Activated naive CD4-positive, alpha-beta T cell (primary cell): ENCODE measurements at places on chromosomes 6 and 20.

- no peak for DNase-seq
These were observed 1025.0 kb upstream of the GJE1 start for GRCh38 chr6:141107591-141108160.

DNA sequence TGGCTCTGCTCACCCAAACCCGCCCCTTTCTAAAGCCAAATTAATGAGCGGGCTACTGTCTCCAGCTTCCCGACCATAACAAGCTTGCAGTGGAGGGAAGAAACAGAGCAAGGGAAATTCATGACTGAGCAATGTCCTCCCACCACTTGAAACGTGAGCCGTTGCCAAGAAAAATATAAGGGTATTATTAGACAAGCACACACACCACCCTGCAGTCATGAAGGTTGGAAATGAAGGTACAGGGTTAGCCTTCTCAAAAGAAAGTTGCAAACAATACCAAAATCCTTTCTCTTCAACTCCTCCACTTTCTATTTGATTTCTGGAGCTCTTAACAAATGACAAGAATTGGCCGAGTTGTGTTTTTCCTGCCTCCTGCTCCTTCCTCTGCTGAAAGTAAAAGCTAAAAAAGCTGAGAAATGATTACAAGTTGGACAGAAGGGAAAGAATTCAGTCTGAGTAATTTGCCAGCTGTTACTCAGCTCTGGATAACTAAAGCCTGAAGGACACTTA is 151.1 kb upstream of the B3GAT2 start:
- no peak for DNase-seq

DNA sequence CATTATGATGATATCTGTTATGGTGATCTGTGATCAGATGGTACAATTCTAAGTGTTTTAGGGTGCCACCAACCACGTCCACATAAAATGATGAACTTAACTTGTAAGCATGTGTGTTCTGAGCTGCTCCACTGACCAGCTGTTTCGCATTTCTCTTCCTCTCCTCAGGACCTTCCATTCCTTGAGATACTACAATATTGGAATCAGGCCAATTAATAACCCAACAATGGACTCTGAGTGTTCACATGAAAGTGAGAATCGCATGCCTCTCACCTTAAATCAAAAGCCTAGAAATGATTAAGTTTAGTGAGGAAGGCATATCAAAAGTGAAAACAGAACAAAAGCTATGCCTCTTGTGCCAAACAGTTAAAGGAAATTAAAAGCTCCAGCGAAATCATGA is 114.6 kb downstream of the MAN1A1 start:
- DNase-seq = no peak

DNA sequence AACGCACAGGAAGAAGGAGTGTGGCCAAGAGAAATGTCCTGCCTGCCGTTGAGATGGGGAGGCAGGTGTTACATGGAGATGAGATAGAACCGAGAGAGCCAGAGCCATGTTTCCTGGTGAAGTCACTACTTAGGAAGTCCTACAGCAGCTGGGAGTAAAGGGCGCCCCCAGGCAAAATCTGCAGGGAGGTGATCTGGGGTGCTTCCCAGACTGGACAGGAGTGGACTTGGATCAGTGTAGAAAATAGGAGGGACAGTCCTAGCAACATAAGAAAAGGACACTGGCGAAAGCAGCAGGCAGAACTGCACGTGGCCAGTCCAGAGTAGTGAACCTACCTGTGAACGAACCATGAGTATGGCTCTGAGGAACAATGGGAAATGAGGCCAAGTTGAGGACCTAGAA is 85.3 kb downstream of the CD164 start:
- no peak for DNase-seq

DNA sequence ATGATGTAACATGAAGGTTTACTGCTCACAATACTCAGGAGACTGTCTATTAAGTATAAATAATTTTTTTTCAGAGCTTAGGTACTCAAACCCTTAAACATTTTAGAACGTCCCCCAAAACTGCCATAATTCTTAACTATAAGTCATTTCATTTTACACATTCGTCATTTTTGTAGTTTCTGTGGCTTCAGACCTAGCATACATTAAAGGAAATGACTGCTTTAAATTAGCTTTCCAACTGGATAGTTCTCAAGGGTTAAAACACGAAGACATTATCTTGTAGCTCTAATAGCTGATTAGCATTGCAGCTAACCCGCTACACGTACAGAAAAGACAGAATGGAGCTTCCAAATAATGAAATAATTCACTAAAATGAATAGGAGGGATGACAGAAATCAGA is 24.9 kb upstream of the PLN start:
- DNase-seq = no peak

DNA sequence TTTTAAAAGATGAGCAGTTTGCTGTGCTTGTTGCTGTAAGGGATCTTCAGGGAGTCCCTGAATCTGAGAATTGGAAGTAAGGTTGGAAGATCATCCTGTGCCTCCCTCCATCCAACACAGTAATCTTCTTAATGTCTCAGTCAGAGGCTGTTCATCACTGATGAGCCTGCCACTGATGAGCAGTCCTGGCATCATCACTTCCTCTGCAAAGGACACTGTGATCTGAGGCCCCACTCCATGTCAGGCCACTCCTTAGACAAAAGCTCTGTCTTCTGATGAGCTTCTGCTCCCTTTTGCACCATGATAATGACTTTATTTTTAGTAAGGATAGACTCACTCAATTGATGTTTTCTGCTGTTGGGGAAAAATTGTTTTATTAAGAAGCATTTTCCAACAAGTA is 121.0 kb downstream of the UST start:
- no peak for DNase-seq

GRCh38 chr6:100382031-100382430 is 82.7 kb downstream of the SIM1 start:
- no peak for DNase-seq

DNA sequence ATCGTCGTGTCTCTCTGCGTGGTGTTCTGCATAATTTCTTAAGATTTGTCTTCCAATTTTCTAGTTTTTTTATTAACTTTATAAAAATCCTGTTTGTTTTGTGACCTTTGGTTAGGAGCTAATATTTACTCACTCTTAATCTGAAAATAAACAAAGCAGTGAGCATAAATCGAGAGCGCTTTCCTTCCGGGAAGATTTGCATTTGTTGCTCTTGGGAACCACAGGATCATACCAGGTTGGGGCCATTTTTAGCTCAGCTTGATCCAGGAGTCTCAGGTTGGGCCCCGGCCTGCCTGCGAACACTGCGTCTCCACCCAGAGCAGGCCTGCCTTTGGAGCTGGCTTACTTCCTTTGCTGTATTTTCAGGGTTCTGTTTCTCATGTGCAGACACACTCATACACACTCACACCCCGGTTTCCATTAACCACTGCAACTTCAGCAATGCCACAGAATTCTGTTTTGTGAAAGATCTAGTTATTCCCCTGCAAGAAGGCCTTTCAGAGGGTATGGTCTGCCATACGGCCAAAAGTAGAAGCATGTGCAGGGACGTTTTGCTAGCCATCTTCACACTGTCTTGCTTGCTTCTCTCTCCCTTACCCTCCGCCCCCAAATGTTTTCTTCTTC is 17.3 kb downstream of the BPHL start:
- DNase-seq = no peak

- no peak for DNase-seq
These were observed 197.9 kb upstream of the FOXQ1 start for GRCh38 chr6:1113916-1114540.

DNA sequence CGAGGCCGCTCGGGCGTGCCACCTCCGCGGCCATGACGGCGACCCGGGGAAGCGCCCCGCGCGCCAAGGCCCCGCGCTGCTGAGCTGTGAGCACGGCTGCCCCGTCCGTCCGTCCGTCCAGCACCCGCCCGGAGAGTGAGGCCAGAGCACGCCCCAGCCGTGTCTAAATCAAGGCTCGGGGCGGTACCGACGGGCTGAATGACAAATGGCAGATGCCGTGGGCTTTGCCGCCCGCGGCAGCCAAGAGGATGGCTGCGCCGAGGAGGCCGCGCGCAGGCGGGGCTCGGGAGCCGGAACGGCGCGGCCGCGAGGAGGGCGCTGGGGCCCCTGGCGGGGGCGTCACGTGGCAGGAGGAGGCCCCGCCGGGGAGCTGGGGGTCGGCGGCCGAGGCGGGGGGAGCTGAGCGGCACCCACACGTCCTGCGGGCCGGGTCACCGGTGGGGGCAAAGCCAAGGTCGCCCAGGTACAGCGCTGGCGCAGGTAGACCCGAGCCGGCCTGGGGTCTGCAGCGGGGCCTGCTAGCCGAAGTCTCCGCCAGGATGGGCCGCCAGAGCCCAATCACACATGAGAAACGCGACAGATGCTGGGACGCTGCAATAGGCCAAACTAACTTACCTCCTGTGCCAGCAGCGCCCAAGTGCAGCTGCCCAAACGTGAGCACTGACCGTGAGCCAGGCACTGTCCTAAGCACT is at the start of gene PLAGL1:
Gene PLAGL1 (minus strand): TSS at position 140 of the 692 bp plus-strand sequence. CDS start 60,123 bp downstream, outside the sequence.
- no peak for DNase-seq

GRCh38 chr6:45084257-45084656 is 243.9 kb upstream of the RUNX2 start:
- no peak for DNase-seq

DNA sequence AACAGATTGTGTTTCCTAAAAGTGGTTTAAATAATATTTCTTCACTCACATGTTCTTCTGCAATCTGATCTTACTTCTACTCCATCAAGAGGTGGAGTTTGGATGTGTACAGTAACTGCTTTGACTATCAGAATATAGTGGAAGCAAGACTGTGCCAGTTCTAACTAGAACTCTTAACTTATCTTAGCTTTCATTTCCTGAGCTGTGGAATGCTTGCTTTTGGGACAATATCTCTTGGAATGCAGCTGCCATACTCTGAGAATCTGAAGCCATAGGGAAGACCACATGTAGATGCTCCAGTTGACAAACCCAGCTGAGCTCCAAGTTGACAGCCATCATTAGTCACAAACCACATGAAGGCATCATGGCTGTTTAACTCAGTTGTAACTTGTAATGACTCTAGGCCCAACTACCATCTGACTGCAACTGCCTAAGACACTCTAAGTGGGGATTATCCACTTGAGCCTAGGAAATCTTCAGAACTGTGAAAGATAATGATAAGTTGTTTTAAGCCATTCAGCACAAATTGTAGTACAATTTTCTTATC is 40.8 kb upstream of the MAN1A1 start:
- DNase-seq = no peak

GRCh38 chr20:10321138-10321717 is 102.6 kb downstream of the SNAP25 start:
- DNase-seq = no peak

DNA sequence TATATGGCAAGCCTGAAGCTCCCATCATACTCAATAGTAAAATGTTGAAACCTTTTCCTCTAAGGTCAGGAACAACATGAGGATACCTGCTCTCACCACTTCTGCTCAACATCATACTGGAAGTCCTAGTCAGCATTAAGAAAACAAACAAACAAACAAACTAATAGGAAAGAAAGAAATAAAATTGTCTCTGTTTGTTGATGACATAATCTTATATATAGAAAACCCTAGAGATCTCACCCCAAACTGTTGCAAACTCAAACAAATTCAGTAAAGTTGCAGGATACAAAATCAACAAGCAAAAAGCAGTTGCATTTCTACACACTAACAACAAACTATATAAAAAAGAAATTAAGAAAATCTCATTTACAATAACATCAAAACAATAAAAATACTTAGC is 20.5 kb downstream of the TTLL2 start:
- DNase-seq = no peak

DNA sequence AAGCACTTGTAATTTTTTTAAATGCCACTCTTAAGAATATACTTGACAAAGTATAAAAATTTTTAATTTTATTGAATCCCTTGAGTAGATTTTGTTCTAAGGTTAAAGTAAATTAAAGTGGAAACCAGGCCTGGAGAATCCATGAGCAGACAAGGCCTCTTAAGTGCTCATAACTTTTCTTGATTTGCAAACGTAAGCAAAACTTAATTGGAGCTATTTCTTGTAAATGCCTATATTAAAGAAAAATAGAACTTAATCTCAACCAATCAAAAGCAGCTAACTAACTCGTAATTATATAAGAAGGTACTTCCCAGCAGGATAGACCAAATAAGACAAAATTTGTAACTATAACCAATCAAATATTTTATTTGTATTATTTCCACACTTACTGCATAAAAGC is 12.7 kb upstream of the DEFB129 start:
- no peak for DNase-seq
